Activated CD4-positive, alpha-beta T cell treated with anti-CD3 and anti-CD28 coated beads, Interleukin-2, amount 50 U/mL, for 4 hours (primary cell): ENCODE measurements at places on chromosomes 7 and 10.

DNA sequence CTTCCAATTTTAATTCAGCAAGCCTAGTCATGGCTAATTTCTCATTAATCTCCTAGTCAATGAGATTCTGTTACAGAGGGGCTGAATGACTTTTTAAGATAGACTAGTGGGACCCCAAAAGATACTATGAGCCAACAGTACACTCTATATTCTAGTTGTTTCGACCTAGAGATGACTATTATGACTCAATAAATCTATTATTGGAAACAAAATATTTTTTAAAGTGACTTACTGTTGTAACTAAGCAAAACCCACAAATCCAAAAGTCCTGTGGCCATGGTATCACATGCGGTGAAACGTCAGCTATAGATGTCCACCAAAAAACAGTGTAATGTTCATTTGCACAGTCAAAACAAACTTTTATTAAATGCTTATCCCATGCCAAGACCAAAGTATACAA lies 95.3 kb upstream of the ADO start:
- DNase-seq, result no peak

DNA sequence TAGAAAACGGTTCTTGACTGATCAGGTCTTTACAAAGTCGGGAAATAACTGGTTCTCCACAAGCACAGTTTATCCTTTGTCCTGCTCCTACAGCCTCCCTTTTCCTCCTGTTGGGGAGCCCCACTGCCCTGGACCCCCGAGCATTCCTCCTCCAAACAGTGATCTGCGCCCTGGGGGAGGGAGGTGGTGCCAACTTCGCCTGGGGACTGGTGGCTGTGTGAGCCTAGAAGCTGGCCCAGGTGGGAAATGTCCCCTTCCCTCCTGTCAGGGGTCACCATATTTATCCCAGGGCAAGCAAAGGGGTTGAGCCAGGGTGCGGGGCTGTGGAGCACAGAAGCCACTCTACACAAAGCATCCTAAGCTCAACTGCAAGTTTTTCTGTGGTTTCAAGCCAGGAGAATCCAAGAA lies 5.2 kb downstream of the HMX3 start:
- DNase-seq, result no peak

GRCh38 chr10:110326351-110327032 lies 21.8 kb upstream of the SMNDC1 start:
- no peak for DNase-seq

- DNase-seq, result no peak
Observed at GRCh38 chr10:113569576-113569975, 16.7 kb downstream of the HABP2 start.

DNA sequence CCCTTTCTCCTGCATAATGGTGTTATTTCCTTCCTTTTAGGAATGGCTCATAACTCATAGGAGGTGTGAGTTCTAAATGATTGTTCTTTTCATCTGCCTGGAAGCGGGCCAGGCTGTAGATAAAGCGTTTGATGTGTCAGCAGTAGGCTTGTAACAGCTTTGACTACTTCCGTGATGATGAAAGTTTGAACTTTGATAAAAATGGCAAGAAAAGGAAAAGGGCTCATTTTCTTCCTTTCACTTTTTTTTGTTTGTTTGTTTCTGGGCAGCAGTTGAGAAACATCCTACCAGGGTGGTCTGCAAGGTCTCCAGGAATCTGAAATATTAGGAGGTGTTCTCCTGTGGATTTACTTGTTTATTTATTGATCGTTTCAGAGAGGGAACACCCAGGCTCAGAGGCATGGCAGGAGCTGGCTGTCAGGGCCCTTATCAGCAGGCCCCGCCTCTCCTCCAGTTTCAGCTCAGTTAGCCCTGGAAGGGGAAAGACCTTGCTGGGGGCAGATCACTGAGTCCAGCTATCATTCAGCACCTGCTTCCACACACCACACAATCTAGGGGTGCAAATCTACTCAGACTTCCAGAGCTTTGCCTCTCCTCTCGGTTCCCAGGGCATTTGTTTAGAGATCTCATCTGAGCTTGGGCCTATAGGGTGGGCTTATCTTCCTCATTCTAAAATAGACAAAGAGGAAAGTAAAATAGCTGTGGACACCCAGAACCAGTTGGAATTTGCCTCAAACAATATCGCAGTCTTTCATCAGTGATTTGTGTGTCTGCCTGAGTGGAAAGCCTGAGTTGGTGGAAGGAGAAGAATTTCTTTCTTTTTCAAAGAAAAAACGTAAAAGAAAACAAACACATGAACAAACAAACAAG lies 130.9 kb downstream of the BMPER start:
- DNase-seq, result no peak

GRCh38 chr7:139212133-139212532 lies 18.9 kb upstream of the UBN2 start:
- no peak for DNase-seq
